ENCODE measurements at places on chromosomes 4 and X.
A peak's percentile ranks its signal among the peaks of the same experiment; 100 is the strongest.

- no peak for DNase-seq
Observed at GRCh38 chr4:52266537-52267137, 215.5 kb downstream of the SPATA18 start.

DNA sequence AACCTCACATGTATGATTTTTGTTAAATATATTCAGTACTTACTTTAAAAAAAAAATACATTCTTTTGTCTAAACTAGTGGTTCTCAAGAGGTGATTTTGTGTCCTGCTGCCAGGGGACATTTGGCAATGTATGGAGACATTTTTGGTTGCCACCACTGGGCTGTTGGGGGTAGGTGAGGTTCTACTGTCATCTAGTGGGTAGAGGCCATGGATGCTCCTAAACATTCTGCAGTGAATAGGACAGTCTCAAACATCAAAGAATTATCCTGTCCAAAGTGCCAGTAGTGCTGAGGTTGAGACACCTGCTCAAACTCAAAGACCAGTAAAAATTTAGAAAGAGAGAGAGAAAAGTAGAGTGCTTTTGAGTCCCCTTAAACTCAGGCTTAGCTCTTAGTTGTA is 32.9 kb upstream of the PGM2 start:
- peak; percentile 43 for DNase-seq

GRCh38 chr4:138775890-138776289 is 239.7 kb upstream of the NOCT start:
- DNase-seq, result peak; percentile 73

DNA sequence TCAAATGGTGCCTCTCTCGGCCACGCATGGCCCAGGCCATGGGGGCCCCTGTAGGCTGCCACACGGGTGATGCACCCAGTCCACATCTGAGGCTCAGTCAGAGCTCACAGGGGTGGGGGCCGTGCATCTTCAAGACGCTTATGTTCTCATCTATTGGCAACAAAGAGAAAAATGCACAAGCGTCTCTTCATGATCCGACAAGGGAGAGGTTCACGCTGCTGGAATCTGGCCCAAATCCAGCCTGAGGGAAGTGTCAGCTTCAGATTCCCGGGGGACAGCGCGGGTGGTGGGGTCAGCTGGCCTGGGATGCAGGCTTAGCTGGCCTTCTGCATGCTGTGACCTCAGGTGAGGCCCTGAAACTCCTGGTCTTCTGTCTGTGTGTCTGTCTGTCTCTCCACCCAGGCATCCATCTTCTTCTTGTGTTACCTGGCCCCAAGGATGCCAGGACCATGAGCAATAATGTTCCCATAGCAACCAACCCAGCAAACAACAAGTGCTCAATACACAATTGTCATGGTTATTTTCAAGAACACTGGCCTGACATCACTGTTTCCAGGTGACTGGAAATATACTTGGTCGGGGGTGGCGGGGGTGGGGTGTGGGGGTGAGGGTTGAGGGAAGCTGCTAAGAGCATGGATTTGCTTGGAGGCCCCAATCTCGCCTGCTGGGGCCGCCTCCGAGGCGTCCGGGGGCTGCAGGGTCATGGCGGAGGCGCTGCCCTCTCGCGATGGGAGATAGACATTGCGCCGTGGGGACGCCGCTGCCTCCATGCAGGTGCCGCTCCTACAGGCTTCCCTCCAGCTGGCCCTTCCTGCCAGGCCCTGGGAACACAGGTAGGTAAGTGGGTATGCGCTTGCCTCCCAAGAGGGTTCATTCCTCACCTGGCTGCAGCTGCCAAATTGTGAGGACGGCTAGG is 48.3 kb downstream of the ABLIM2 start:
- no peak for DNase-seq

- no peak for DNase-seq
Observed at GRCh38 chrX:1327651-1328304, 8.8 kb upstream of the IL3RA start.

DNA sequence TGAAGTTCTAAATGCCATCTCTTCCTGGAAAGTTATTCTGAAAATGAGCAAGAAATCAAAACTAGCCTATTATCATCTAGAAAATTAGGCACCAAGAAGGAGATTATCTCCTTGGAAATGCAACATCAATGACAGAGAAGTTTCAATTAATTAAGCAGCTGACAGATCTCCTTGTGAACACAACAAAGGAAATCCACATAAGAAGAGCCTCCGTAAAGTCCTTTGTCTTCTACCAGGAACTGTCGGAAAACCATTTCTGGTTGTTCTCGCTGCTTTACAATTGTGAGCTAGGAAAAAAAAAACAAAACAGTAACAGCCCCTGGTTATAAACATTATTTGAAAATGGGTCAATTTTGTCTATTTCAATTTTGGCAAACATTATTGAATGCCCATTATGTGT is 38.2 kb downstream of the METTL14 start:
- DNase-seq, result no peak

- peak; percentile 34 for DNase-seq
Observed at GRCh38 chrX:13966793-13967125, 62.9 kb downstream of the GEMIN8 start.

DNA sequence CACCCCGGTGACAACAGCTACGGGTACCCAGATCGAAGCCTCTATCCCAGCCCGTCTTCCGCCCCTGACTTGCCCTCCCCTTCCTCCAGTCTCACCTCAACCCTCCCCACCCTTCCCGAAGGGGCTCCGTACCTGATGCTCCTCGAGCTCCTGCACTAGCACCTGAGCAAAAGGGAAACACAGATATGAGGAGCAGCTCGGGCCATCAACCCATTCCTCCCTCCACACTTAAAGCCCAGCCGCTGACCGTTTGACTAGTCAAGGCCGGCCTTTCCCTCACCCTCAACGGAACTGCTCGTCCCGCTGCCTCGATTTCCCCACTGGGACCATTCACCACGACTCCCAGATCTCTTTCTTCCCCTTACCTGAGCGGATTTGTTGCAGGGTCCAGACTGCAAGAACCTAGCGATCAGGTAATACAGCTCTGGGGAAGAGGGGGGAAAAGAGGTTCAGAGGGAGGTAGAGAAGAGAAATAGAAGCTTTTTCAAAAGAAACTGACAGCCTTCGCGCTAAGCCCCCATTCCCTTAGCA is 731 bp downstream of the BRWD3 start:
- peak; percentile 34 for DNase-seq

DNA sequence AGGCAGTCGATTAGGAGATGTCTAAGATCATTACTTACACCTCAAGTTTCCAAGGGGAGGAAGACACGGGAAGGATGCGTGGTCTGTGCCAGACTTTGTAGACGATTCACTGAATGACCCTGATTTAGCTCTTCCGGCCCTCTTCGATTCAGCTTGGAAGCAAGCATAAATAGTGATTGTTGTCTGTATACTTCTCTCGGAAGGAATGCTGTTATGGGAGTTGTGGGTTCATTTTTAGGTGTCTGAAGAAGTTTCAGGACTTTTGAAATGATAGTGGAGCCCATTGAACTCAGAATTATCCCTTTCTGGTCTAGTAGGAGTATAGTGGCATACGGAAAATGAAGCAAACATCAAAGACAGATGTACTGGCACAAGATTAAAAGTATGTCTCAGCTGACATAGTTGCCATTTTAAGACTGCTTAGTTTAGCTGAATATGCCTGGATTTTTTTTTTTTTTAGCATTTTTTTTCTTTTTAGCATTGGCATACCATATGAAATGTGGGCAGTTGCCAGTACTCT is 1.0 kb upstream of the ANKRD17 start:
- DNase-seq, result peak; percentile 56

- DNase-seq, result no peak
Observed at GRCh38 chrX:130197464-130197863, 25.7 kb downstream of the RAB33A start.

DNA sequence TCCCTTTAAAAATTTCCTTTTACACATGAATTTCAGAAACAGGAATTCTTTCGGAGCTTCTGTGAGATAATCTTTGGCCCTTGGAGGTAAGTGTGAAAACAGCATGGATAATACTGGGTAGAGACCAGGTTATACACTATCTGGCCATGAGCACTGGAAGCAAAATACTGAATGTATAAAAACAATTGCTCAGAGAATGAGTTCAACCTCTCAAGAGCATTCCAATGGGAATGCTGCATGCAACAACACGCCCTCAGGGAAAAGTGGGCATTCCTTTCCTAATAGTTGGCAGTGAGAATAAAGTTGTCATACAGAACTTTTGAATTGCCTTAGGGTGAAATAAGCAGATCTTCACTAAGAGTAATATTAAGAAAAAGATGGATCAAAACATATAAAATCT is 574.8 kb upstream of the DIPK2B start:
- DNase-seq, result no peak

- DNase-seq, result peak; percentile 64
Observed at GRCh38 chr4:98659106-98659592, 738 bp upstream of the TSPAN5 start.

GRCh38 chrX:53831662-53832635 is 145.4 kb upstream of the HUWE1 start:
- peak; percentile 14 for DNase-seq

- no peak for DNase-seq
Observed at GRCh38 chr4:62087706-62088105, 887.6 kb downstream of the ADGRL3 start.

- peak; percentile 8 for DNase-seq
Observed at GRCh38 chrX:82087699-82088098, 885.8 kb downstream of the SH3BGRL start.

DNA sequence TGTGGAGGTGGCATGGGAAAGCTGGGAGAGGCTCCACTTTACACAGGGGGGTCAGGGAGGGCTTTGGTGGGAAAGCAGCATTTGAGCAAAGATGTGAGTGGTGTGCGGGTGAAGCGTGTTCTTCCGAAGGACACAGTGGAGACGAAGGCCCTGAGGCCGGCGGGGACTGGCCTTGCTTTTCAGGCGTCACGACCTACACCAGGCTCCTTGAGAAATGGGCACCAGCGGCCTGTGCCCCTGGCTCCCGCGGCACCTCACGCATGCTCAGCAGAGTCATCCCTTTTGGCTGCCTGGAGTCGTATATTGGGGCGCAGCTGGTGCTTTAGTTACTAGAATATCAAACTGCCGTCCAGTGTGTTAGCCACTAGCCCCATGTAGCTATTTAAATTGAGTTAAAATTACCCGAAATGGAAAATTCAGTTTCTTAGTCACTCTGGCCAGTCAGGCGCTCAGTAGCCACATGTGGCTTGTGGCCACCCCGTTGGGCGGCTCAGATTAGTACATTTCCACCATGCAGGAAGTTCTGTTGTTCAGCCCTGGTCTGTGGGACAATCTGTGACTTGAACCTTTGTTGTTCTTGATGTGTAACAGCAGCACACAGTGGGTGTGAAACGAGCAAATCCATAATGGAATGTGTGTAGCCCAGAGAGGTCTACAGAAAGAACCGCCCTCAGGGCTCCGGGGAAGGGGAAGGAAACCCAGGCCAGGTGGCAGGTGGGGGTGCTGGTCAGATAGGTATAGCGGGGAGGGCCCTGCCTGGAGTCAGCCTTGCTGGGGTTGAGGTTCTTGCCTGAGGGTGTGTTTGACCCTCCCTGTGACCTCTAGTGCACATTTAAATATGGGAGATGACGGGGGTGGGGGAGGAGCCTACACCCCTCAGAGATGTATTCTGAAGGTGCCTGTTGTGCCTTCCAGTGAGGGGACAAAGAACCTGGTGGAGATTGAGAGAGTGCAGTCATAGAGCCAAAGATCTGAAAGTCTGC is 30.4 kb downstream of the TBC1D14 start:
- DNase-seq, result no peak

DNA sequence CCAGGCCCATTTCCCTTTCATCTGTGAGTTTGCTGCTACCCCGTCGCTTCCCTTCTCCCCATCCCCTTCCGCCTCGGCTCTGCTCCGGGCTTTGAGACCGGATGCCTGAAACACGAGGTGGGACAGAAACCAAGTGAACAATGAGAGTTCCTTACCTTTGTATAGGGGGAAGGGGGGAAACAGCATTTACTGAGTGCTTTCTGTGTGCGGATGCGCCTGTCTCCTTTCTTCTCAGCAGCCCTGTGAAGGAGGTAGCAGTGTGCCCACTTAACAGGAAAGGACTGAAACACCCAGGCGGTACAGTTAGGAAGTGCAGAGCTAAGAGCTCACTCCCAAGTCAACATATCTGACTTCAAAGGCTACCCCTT is 43.2 kb upstream of the TMSB15B start:
- DNase-seq, result peak; percentile 31

GRCh38 chr4:47270201-47270888 is 193.2 kb downstream of the COMMD8 start:
- peak; percentile 39 for DNase-seq

GRCh38 chrX:103253608-103254007 is 1.3 kb downstream of the TCEAL8 start:
- DNase-seq, result peak; percentile 5

DNA sequence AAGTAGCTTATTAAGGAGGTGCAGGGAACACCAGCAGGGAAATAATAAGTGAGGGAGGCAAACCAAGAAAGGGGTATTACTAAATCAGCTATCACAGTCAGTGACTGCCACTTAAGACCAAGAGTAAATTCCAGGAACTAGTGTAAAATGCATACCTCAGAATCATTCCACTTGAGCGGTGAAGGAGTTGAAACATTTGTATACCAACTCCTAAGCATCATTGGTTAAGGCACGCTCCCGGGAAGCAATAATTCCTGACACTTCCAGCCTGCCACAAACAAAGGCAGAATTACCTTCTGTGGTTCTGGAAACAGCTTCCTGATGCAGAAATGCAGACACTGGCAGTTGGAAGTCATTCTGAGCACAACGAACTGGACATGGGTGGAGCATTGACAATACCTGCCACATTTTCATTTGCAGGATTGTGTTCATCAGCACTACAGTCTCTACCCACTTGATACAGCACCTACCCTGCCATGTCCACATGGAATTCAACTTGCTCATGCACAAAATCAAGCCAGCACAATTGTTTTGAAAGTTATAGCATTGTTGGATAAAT is 82.1 kb downstream of the PPP1R2C start:
- no peak for DNase-seq

Data from pons (tissue), 1 donor.